ENCODE measurements at places on chromosomes 6 and 20.

DNA sequence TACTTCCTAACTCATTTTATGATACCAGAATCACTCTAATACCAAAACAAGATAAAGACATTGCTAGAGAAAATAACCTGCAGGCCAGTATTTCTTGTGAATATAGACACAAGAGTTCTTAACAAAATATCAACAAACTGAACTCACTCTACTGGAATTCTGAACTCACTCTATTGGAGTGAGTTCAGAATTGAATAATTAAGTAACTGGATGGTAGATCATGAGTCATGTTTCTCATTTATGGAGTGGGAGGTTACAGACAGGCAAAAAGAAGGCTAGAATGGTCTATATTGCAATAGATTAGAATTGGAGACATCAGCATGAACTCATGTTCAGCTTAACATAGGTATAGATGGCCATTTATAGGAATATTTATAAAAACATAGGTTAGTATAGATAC, 26.6 kb upstream of the C6orf58 start:
- no peak for DNase-seq

DNA sequence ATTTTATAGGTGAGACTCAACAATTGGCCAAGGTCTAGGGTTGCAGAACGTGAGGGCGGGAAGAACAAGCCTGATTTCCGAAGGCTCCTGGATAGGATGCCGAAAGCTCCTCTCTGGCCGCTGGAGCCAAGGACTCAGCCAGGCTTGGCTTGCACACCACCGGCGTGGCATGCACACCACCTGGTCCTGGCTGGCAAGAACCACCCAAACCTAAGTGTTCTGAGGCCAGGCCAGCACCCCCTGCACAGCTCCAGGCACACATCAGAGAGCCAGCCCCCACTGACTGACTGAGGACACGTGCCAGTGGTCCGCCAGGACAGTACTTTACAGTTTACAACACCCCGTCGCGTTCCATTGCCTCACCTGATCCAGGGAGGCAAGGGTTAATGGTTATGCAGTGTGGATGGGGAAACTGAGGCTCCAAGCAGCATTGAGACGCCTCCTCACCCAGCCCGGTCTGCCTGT, 414 bp downstream of the TGM2 start:
- no peak for DNase-seq

GRCh38 chr20:6053776-6054688, at the start of gene LRRN4:
Gene LRRN4, minus strand, starts transcription at chr20:6054060. Its CDS starts 1,261 bp downstream, at chr20:6052799.
- DNase-seq: no peak

DNA sequence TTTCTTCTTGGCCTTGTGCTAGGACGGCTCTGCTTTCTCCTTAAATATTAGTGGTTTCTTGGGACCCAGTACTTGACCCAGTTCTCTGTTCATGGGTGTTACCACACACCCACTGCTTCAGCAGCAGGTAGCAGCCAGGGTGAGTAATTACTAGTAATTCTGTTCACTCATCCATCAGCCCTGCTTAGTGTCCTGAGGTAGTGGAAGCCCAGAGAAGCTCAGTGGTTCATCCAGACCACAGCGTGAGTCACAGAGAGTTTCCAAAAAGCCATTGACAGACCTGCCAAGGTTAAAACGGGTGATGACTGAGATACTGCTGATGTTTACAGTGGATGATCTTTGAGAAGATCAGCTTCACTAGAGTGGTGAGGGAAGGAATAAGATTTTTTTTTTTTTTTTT, 51.7 kb upstream of the HINT3 start:
- DNase-seq: peak; percentile 67

GRCh38 chr6:43052842-43053544, 658 bp downstream of the CUL7 start:
- peak; percentile 19 for DNase-seq

DNA sequence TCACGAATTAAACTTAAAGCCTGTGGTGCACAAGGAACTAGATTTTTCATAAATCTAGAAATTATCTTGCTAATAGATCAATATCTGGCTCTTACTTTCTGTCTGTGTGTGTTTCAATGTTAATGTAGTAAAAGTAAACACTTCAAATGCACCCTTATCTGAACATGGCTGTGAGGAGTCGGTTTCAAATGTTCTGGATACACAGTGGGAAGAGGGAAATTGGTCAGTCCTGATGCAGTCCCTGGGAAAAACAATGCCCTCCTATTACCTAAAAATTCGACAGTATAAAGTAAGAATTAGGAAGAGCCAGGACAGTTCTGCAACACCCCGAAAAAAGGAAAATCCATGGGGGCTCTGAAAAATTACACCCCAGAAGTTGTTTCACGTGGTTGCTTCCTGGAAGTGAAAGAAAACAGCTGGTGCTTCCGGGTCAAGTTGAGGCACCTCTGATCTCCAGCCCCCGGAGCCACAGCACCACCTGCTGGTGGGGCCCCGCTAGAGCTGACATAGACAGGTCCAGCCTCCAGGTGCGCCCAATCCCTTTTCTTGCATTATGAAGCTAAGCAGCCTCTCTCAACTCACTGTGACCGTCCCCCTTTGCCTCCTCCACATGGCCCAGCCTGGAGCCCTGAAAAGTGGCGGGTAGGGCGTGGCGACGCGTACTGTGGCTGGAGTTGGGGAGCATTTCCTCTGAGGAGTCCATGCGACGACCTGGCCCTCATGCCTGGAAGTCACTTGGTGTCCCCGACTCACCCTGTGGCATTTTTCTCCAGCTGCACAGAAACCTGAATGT, 8.3 kb downstream of the SEMG2 start:
- no peak for DNase-seq

DNA sequence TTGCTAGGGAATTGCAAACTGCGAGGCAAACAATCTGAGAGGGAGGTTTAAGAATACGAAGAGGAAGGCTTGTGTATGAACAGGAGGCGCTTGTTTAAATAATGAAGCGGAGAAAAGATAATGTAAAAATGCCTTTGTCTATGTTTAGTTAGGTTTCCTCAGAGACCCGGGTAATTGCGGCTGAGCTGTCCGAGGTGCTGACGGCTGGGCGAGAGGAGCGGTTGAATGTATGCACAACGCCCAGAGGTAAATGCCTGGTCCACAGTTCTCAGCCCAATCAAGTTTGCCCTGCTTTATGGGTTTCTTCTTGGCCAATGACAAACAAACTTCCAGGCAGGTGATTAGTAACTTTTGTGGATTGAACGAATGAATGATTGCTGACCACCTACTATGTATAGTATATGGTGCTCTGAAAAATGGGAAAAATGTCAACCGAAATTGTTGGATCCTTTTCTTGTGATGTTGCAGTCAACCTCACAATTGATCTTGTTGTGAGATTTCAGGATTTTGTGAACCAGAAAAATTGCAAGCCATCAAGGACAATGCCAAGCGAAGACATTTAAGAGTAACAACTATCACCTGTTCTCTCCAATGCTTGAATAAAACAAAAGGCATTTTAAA, 38.3 kb upstream of the SLC32A1 start:
- peak; percentile 4 for DNase-seq

DNA sequence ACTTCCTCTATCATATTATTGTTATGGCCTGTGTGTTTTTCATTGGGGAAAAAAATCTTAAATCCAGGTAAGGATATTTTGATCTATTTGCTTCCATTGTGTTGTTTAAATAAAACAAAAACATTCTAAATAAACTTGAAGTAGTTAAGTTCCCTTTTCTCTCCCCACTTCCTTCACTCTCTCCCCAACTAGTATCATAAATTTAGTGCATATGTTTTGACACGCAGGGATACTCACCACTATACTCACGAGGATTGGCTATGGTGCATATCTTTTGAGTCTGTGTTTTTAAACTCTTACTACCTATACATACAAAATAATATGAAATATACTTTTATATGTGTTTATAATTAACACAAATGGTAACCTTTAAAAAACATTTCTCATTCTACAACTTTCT, 5.2 kb downstream of the TTLL9 start:
- DNase-seq: no peak

GRCh38 chr20:50302341-50303057, 111.9 kb downstream of the CEBPB start:
- no peak for DNase-seq

DNA sequence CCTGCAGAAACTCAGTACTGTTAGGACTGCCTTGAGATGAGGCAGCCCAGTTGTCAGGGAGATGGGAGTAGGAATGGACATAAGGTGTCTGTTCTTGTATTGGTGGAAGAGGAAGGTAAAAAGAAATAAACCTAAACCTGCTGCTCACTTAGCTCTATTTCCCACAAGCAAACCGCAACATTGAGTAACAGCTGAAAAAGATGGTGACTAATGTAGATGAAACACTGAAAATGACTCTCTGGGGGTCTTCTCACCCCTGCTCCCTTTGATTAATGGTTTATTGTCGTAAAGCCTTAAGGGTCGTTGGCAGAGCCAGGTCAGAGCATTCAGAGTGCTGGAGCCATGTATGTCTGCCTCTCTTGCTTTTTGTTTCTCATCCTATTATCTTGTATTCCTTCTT, 87.5 kb downstream of the FOXO3 start:
- DNase-seq: no peak

DNA sequence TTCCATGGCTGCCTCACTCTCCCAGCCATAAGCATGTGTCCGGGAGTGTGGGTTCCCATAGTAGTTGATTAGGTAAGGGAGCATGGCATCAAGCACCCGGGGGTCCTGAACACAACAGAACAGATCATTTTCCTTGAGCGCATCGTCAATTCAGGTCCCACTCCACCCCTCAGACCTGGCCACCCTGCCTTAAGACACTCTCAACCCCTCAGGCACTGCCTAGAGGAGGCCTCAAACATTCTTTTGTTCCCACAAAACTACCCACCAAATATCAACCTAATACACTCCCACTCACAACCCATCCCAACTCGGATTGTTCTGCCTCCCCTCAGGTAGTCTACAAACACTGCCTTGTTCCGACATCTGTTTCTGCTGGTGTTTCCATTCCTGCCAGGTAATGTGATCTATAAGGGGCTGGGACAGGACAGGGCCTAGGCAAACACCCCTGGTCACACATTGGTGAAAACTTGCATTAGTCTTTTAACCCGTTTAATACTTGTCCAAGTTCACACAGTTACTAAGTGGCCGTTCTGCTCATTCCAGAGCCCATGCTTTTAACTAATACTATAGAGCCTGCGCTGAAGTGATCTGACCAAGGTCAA, 1.4 kb downstream of the NFS1 start:
- no peak for DNase-seq

- DNase-seq: peak; percentile 52
These were observed 109.3 kb downstream of the IPCEF1 start for GRCh38 chr6:154247119-154247861.

DNA sequence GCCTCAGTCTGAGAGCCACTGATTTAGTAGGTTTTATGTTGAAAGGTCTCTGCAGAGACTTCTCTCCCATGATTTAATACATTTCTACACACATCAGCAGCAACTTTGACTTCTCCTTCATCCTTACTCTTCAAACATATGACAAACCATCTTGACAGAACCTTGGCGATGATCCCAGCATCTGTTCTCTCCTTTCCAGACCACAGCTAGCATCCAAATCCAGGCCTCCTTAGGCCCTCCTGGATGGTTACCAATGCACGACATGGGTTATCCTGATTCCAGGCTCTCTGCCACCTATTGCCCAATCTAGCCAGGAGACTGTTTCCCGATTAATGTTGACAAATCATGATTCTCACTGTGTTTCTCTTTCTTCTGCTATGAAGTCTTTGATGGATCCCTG, 16.8 kb downstream of the LAMA4 start:
- DNase-seq: no peak

- no peak for DNase-seq
These were observed at the start of gene CCN5 for GRCh38 chr20:44714701-44715498. Gene CCN5, plus strand, starts transcription at chr20:44715369. Its CDS starts 22 bp downstream, at chr20:44715391.
